Activated naive CD4-positive, alpha-beta T cell (primary cell): ENCODE measurements at places on chromosomes 7 and 10.
A peak's percentile ranks its signal among the peaks of the same experiment; 100 is the strongest.

- peak; percentile 32 for DNase-seq
Observed at GRCh38 chr10:22612318-22612717, 102.1 kb downstream of the PIP4K2A start.

GRCh38 chr7:16587129-16587528 lies 58.4 kb downstream of the ANKMY2 start:
- DNase-seq, result no peak

- DNase-seq, result no peak
Observed at GRCh38 chr10:123587110-123587509, 79.0 kb upstream of the GPR26 start.

- DNase-seq, result no peak
Observed at GRCh38 chr10:92011560-92012214, 88.1 kb downstream of the BTAF1 start.

DNA sequence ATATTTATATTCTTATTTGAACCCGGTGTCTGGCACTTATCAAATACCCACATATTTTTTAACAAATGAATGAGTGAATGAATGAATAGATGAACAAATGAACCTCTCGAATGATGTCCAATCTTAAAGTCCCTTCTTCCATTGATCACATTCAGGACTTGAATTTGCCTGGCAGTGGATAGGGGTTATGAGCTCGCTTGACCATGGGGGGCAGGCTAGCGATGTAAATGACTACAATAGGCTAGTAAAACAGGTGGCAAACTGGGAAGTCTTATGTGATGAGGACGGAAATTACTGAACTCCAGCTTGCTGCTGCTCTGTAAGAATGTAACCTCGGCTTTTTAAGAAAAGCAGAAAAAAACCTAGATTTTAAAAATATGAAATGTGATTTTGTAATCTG lies 247.7 kb upstream of the DKK1 start:
- no peak for DNase-seq

GRCh38 chr10:96025566-96025965 lies 17.8 kb upstream of the CCNJ start:
- DNase-seq, result no peak

DNA sequence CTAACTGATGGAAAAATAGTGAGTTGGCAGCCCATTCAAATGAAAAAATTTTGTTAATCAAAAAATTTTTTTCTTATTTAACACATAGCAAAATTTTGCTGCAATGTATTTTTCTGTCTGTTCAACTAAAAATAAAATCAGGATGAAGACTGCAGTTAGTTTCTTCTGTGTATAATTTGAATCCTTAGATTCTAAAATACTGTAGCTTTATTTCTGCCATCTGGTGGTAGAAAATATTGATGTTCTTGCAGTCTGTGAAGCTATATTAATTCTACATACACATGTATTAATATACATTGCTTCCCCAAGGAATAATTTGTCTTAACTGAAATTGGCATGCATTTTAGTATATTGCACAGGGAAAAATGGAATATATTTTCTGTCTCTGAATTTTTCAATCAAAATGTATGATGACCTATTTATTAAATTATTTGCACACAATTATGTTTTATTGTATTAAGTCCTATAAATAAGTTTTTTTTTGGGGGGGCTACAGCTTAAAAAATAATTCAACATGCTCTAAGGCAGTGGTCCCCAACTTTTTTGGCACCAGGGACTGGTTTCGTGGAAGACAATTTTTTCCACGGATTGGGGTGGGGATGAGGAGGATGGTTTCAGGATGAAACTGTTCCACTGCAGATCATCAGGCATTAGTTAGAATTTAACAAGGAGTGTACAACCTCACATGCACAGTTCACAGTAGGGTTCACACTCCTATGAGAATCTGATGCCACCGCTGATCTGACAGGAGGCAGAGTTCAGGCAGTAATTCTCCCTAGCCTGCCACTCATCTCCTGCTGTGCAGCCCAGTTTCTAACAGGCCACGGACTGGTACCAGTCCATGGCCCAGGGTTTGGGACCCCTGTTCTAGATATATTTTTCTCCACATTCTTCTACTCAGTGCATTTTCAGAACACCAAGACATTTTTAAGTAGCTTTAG lies 119.4 kb downstream of the GNAT3 start:
- DNase-seq, result no peak

DNA sequence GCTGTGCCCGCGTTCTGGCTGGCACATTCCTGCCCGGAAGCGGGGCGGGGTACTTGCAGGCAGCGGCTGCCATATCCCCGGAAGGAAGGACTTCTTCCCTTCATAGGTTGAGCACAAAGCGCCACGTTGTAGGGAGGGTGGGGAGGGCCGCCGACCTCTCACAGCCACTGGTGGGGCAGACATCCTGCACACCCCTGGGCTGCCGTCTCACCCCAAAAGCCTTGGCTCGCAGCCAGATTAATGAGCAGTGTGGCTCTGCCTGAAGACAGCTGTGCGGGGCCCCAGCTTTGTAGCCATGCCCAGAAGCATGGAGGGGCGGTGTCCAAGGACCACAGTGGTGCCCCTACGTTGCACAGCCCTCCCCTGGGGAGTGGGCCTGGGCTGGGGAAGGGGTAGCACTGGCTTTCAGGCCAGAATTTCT lies 54.3 kb upstream of the DPYSL4 start:
- no peak for DNase-seq

DNA sequence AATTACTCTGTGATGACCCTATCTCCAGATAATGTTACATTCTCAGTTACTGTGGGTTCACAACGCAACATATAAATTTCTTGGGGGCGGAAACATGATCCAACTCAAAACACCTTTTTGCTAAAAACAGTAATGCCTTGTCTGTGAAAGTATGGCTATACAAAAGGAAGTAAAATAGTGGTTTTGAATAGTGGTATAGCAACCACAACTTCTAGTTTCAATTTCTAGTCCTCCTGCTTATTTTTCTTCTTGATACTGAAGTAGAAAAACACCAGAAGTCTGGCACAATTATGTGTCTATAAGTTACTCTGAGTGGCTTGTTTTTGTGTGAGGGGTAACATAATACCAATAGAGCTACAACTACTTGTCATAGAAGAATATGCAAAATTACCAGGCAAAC lies 21.5 kb upstream of the ZNF800 start:
- no peak for DNase-seq

- no peak for DNase-seq
Observed at GRCh38 chr7:57403601-57404342, 46.2 kb upstream of the ZNF716 start.

DNA sequence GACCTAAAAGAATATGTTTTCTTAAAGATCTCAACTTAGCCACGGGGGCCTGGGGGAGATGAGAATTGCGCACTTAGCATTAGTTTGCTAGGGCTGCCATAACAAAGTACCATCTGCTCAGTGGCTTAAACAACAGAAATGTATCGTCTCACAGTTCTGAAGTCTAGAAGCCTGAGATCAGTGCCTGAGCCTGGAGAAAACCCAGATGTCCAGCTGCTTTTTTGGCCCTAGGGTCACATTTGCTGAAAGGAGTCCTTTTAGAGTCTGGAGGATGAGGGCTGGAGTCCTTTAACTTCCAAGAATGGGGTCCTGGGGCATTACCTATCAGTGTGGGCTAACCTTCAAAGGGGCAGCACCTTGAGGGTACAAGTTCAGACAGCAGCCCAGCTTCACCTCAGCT lies 48.2 kb downstream of the SMURF1 start:
- no peak for DNase-seq
